COR-L47 (cell line): ENCODE measurements at places on chromosomes 4 and X.

DNA sequence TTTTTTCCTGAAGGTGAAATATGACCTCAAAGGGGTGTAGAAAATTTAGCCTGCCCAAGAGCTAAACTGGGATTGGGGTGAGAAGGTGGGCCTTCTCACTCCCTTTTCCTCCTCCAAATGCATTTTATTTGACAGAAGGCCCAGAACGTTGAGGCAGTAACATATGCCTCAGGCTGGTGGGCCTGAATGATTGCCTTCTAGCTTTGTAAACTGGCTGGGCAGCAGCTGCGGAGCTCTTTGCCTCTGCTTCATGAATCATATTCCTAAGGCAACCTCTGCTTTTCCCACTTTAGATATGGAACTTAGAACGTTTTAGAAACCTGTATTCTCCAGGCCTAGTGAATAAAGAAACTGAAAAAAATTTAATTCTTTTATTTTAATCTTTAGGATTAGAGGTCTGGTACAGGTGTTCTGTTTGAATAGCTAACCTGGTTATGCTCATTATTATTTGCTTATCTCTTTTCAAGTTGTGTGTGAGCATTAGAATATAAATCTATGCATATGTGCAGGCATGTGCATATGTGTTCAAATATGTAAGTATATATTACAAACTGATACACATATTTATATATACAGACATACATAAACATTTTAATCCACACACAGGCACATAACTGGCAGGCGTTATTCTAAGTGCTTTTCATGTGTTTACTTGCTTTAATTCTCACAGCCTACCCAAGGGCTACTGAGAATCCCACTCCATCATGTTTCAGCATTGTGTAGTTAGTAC, 11.5 kb downstream of the PRDM8 start:
- DNase-seq, result no peak

DNA sequence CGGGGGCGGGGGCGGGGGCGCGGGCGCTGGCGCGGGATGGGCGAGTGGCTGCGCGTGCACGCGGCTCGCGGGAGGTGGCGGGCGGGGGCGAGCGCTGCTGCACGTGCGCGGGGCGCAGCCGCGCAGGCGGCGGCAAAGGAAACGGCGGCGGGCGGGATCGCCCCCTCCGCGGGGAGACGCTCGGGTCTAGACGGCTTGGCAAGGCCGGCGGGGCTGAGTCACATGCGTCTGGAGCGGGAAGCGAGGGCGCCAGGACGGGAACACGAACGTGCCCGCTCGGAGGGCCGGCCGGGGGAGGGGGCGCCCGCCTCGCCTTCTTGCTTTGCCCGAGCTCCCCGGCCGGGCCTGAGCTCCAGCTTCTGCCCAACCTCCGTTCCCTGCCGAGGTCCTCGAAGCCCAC, 4.3 kb upstream of the HAUS7 start:
- no peak for DNase-seq

DNA sequence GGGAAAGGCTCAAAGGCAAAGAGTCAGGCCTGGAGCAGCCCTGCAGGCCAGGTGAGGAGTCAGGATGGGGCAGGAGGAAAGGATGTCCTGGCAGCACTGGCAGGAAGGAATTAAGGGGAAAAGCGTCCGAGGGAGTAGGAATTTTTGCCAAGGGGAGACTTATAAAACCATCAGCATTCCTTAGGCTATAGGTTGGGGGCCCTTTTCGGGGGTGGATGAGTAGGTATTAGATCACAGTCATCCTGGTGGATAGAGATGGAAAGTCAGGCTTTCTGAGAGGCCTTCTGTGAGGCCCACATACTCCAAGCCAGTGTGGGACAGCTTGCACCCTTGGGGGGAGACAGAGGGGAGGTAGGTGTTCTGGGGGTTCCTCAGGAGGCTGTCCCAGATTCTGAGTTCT, 12.3 kb downstream of the STARD8 start:
- DNase-seq, result no peak

GRCh38 chr4:24795666-24796381, 451 bp downstream of the SOD3 start:
- DNase-seq, result no peak

GRCh38 chrX:41419082-41419481, 28.1 kb upstream of the NYX start:
- DNase-seq, result no peak

DNA sequence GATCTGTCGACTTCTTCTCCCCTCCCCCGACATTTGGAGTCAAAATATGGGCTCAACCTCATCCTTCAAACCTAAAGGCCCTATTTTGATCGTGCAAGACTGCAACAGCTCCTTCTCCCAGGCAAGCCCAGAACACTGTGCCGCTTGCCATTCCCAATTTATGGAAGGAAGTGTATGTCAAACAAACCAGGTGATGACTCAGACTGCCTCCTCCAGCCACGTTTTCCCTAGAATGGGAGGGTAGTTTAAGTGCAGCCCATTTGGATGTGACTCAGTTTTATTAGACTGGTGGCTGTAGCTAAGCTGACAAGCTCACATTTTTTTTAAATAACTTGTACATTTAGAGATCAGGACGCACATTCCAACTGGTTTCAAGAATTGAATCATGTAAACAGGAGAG, 570.4 kb upstream of the DIPK2B start:
- DNase-seq, result no peak

- no peak for DNase-seq
Observed at GRCh38 chrX:96170626-96171025, 514.0 kb upstream of the DIAPH2 start.

GRCh38 chrX:41180194-41180908, 95.1 kb downstream of the USP9X start:
- DNase-seq, result peak; percentile 7

DNA sequence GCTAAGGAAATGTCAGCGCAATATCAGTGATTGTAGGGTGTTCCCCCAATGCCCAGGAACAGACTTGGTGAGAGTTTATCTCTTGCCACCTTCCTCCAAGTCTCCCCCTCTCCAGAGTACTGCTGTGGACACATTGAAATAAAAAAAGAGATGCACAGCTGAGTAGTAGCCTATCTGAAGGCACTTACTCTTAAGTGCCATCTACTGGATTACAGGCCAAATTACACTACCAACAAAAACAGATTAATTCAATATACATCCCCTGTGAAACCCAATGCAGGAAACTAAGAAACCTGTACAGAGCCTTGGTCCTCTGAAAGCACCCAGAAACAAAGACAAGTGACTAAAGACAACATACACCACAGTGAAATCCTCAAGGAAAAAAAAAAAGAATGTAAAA, 460.3 kb downstream of the ZIC3 start:
- DNase-seq, result no peak

GRCh38 chr4:172517391-172517790, 651.2 kb upstream of the GALNT7 start:
- peak; percentile 16 for DNase-seq

DNA sequence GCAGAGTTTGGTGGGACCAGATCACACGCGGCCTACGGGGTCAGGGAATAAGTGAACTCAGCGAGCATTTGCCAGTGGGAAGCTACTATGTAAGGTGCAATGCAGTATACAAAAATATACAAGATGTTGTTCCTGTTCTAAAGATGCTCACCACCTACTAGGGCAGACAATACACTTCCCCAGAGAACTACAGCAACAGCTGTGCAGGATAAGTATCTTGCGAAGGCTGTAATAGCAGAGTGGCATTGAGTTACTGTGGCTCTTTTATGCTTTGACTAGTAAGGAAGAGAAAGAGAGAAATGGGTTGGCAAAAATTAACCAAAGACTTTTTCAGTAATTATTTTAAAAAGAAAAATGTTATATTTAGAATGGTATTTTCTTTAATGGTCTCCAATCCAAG, 61.2 kb downstream of the CDS1 start:
- DNase-seq, result no peak

GRCh38 chr4:112817933-112818593, 181.1 kb downstream of the LARP7 start:
- DNase-seq, result peak; percentile 73

GRCh38 chr4:36399762-36400353, 118.4 kb downstream of the DTHD1 start:
- no peak for DNase-seq

DNA sequence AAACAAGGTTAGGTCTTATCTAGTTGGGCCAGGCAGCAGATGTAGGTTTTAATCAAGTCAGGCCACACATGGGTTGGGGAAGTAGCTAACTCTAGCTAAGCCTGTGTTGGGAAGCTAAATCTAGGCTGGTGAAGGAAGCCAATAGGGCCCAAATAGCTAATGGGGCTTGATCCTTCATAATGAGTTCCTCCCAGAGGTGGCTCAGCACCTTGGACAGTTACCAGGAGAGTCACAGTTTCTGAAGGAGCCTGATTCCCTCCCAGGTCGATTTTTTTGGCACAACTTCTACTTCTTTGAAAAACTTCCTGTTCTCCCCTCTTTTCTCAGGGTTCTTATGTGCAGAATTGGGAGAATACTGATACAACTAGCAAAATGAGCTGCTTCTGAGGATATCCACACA, 242.5 kb upstream of the PRPS2 start:
- DNase-seq, result no peak

DNA sequence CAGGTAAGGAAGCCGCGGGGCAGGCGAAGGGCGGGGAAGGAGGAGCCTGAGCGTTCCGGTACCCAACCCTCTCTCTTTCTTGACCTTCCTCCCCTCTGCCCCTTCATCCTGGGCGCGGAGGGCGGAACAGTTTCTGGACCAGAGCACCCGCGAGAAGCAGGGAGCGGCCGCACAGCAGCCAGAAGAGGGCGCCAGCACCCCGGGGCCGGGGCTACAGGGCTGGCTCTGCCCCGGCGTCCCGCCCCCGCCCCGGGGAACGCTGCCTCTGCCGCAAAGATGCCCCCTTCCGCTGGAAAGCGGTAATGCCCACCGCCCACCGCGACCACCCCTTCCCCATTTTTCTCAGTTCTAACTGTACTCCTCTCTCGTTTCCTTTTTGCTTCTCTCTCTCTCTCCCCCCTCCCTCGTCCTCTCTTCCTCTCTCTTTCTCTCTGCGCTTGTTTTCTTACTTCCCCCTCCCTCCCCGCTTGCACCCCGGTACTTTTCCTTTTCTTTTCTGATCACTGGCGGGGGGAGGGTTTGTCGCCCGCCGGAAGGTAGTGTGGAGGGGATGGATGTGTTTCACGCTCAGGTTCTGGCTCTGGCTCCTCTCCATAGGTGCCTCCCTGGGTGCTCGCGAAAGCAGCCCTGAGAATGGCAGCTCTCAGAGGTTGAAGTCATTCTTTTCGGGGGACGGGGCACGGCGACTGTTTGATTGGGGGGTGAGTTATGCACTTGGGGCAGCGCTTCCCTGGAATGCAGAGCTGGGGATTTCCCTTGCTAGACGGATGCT, 13.1 kb upstream of the PRDM8 start:
- peak; percentile 25 for DNase-seq

DNA sequence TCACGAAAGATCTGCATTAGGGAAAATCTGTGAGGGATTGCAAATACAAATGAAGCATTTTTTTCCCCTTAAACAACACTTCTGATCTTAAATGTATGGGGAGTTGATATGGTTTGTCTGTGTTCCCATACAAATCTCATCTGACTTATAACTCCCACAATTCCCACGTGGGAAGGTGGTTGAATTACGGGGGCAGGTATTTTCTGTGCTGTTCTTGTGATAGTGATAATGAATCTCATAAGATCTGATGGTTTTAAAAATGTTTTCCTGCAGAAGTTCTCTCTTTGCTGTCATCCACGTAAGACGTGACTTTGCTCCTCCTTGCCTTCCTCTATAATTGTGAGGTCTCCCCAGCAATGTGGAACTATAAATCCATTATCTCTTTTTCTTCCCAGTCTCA, 107.4 kb upstream of the KCNIP4 start:
- no peak for DNase-seq

DNA sequence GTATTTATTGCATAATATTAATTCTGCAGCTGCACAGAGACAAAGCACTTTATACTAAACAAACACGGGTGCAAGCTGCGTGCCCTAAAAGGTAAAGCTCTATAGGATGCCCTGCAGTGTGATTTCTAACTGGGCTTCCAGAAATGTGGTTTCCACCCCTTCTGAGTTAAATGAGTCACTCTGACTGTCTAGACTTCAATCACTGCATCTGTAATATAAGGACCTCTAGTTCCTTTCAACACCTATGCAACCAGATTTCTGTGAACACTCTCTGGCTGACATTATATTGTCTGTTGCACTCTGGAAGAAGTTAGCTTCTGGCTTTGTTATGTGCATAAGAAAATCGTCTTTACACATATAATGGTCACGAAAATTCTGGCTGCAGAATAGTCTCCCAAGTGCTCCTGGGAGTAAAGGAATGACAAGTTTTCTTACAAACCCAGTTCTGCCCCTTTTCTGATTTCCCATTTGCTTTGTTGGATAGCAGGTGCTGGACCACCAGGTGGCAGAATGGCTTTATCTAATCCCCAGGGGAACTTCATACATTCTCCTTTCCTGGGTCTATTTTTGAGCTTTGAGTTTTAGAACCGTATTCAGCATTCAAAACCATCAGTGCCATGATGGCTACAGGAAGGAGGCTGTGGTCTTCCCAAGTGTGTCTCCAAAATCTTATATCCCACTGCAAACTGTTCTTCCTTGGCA, 842.2 kb downstream of the STIM2 start:
- DNase-seq, result peak; percentile 75

DNA sequence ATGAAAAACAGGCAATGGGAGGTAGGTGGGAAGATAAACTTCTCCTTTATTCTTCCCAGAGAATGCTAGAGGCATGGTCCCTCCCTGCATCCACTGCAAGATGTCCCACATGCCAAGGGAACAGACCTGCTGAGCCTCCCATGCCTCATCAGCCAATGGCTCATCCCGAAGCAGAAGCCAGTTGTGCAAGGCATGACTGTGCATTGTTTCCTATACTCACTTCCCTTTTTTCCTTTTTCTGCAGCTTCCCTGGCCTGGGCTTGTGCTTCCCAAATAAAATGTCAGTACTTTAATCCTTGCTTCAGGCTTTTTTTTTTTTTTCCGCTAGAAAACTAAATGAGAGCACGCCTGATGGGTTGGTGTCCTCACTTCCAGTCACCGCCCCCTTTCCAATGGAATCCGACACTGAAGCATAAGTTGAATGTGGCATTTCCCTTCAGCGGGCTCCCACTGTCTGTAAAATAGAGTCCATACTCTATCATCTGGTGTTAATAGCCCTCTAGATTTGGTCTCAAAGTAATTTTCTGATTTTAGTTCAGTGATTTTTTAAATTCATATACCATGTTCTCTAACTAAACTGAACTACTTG, 239.0 kb upstream of the JADE1 start:
- DNase-seq, result no peak

- DNase-seq, result no peak
Observed at GRCh38 chr4:54097152-54097551, 2.8 kb upstream of the GSX2 start.

GRCh38 chrX:109336141-109336540, 145.7 kb downstream of the GUCY2F start:
- no peak for DNase-seq

DNA sequence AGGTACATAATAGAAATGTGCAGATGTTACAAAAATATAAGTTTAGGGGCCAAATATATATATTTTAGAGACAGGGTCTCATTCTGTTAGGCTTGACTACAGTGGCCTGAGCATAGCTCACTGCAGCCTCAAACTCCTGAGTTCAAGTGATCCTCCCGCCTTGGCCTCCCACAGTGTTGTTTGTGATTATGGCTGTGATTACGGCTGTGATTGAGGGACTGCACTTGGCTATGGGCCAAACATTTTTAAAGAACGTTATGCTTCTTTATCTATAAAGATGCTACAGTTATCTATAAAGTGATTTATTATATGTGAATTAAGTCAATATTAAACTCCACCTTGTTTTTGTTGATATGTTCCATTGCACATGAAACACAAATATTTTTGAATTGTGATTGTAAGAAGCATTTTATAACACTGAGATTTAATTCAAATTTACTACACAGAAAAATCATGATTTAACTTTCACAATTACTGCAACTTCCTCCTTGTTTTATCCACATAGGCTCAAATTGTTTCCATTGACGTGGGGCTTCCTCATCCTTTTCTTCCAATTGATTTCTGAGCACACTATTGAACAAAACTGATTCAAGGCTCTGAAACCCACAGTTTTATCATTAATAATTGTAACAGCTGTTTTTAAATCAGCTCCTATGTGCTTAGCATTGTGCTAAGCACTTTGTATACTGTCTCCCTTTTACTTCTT, 68.4 kb upstream of the BMPR1B start:
- no peak for DNase-seq
